ENCODE measurements at places on chromosomes 4 and X.

DNA sequence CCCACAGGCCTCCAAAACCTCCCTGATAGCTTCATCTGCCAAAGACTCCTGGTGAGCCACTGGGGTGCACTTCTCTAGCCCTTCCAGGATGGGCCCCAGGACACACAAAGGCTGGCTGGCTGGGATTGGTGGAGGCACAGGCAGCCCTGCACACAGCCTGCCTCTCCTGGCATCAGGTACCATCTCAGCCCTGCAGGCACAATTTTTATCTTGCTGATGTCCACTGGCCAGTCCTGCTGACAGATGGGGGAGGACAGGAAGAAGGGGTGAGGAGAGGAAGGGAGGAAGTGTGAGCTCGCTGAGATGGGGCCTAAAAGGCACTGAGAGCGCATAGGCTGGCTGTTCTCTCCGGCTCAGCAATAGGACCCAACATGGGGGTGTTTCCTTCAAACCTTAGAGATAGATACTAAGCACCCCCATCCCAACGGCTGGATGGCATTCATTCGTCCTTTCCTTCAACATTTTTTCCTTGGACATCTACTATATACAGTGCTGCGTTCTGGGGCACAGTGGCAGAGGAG lies 92.7 kb downstream of the PJA1 start:
- no peak for DNase-seq

DNA sequence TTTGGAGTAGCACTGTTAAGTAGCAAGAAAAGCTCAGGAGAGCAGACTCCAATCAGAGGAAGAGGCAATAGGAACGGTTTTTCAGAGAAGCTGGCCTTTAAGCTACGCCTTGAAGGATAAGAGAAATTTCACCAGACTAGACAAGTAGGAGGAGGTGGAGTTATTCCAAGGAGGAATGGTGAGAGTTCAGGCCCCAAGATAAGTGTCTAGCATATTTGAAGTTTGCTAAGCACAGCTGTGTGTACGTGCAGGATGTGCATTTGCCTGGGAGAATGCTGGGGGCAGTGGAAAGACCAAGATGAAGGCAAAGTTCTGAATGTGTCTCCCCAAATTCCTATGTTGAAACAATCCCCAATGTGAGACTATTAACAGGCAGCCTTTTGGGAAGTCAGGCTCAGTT lies 91.6 kb downstream of the SOWAHB start:
- no peak for DNase-seq

GRCh38 chrX:42289492-42290385 lies 366.4 kb upstream of the CASK start:
- DNase-seq, result no peak

DNA sequence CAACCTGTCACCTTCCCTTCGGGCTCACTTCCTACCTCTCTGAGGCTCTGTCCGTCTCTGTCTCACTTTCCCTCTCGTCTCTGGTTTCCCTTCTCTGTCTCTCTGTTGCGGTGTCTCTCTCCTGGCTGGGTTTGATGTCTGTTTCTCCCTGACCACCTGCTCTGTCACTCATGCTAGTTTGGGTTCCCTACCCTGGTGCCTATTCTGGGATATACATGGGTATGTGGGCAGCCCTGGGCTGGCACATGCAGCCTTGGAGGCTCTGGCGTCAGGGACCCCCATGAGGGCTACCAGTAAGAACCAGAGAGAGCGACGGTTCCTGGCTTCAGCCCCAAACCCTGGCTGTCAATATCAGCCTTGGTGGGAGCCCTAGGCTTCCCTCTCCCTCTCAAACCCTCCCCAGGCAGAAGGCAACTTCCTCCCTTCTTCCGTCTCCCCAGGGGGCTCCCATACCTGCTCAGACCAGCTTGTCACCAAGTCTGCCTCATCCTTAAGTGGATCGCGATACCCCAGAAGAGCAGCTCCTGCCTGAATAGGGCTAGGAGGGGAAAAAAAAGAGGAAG lies 314 bp downstream of the DNASE1L1 start:
- no peak for DNase-seq

- DNase-seq, result peak; percentile 62
Measured at GRCh38 chr4:110005461-110006056, 92.9 kb downstream of the EGF start.

DNA sequence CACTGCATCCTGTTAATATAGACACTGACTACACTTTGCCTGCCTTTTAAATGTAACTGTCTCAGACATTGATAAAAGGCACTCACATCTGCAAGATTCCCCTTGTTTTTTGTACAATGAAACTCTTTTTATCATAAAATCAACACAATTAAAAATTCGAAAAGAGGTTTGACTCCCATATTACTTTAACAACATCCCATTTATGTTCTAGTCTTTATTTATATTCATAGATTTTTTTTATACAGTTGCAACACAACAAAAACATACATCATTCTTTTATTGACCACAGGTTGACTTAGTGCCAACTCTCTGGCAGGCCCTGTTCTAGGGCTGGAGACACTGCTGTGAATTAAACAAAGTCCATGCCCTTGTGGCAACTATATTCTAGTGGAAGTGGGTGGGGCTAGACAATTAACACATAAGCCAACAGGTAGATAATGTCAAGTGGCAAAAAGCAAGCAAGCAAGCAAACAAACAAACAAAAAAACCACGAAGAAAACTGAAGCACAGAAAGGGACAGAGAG lies 36.8 kb downstream of the ANK2 start:
- no peak for DNase-seq

DNA sequence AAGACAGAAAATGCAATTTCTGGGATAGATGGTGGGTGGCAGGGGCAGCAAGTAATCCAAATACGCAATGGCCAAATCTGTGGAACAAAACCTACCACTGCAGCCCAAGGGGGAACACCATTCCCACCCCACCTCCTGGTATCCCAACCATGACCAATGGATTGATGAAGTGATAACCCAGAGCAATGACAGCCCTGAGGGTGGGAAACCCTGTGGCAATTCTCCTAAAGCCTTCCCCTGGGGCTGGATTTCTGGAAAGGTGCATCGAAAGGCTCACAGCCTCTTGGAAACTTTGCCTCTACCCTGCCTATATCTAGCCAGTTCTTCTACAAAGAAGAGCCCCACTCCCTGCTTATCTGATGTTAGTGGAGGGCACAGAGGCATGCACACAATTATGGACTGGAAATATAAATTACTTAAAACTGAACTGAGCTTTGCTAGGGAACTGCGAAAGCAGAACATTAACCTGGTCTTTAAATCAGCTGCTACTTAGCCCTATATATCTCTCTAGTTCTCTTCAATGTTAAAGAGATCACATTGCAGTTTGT lies 59.9 kb upstream of the TXK start:
- DNase-seq, result no peak

DNA sequence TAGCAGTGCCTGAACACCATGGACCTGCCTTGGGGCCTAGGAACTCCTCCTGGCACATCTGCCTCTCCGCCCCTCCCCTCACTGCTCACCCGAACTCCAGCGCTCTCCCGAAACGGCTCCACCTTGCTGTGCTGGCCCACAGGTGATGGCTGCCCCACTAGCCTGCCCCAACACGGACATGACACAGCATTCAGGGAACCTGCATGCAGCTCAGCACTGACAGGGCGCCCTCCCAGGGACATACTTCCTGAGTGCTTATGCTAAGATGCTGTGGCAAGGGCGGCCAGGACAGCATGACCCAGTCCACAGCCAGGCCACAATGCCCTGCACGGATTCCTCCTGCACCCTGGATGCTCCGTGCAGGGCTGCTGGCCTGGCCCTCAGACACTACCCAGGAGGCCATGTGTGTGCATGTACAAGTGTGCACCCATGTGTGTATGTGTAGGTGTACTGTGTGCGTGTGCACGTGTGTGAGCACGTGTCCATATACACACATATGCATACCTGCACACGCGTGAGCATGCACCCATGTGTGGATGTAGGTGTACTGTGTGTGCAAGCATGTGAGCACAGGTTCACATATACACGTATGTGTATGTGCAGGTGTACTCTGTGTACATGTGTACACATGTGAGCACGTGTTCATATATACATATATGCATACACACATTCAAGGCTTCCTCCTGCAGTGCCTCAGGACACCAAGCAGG lies 6.0 kb downstream of the TMEM271 start:
- DNase-seq, result no peak

GRCh38 chr4:108168671-108169523 lies at the start of gene LEF1:
LEF1 (minus strand) TSS chr4:108168932; CDS start chr4:108167767, 1,165 bp downstream.
- DNase-seq, result peak; percentile 16

DNA sequence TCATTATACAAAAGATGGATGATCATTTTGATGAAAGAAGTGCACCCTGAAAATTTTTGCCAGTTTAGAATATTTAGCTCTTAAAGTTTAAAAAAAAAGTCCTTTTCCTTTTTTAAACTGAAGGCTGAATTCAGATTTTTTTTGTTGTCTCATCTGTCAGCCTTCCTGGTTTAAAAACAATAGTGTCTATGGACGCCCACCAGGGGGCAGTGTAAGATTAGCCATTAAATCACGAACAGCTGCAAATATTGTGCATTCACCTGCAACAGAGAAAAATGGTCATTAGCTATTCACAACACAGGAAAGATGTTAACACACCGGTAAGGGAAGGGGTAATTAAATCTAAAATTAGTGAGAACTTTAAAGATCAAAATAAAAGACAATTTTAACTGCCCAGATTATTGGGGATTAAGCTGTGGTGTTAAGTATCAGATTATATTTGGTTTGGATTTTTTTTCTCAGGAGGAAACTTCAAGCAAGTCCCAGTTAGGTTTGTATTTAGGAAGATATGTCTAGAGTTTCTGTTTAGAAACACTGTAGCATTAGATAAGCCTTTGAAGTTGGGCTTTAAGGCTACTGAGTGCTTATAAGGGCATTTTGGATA lies 4.4 kb upstream of the CXorf38 start:
- peak; percentile 84 for DNase-seq

DNA sequence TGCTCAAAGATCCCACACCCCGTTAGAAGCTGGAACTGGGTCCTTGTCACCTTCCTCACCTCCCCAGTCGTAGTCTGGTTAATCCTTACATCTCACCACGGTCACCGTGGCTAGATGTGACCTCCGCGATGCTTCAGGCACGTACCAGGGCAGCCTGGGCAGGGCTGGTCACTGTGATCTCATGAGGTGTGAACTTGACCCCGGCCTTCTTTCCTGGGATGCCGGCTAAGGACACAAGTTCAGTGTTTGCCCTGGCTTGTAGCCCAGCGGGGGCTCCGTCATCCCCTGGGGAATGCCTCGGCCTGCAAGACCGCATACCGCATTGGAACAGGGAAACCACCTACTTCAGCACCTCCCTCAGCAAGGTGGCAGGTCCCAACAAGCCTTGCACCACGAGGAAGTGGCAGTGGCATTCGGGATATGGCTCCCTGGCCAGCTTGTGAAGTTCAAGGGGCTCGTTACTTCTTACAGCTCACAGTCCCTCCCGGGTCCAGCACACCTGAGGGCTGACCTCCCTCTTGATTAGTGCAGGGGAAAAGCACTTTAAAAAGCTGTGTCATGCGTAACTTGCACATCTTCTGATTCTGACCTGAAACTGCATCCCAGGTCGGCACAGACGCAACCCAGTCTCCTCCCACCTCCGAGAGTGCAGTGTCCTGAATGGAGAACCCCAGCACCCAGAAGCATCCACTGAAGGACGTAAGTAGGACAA lies 25.9 kb downstream of the NOP14 start:
- no peak for DNase-seq

DNA sequence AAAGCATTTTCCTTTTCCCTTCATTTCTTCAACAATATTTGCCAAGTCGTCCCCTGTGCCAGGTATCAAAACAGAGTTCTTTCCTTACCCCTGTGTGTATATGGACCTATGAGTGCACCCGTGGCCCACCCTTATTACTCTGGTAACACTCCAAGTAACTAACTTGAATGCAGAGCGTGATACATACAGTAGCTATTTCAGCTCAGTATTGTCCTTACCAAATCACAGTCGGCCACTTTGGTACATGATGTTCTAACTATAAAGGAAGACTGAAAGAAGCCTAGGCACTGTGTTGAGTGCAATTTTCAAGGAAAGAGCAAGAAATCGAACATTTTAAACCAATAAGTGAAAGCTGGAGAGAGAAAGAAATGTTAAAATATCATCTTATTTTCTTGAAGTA lies 88.4 kb downstream of the ARX start:
- no peak for DNase-seq

GRCh38 chr4:112343330-112344080 lies 46.3 kb downstream of the ALPK1 start:
- DNase-seq, result peak; percentile 97

- no peak for DNase-seq
Measured at GRCh38 chr4:71841336-71841735, 57.5 kb upstream of the GC start.

DNA sequence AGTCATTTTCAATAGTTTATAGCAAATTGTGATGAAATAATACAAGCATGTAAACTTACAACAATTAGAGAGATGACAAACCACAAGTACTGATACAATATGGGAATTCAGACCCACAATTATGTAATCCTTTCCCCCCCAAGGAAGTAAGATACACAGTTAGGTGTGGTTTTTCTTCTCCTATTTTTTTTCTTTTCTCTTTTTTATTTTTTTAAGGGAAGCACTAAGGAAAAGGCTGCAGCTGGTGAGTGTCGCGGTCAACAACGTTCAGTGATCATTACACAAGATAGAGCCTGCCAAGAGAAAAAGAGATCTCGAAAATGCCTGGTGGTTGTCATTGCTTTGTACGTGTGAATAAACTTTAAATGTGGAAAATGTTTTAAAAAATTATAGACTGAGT lies 9.8 kb downstream of the NDNF start:
- DNase-seq, result no peak

DNA sequence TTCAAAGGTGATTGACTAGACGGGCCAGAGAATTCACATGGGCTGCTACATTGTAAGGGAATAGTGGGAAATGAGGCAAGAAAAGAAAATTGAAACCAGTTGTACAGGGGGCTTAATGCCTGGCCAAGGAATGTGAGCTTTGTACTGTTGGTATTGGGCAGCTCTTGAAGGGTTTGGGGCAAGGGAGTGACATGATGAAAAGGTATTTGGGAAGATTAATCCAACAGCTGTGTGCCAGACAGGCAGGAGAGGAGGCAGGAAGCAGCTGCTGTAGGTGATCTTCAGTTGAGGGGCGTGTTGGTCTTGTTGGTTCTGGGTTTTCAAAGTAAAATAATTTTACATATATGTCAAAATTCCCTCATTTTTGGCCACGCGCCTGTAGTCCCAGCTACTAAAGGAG lies 384.5 kb upstream of the TENM3 start:
- no peak for DNase-seq

DNA sequence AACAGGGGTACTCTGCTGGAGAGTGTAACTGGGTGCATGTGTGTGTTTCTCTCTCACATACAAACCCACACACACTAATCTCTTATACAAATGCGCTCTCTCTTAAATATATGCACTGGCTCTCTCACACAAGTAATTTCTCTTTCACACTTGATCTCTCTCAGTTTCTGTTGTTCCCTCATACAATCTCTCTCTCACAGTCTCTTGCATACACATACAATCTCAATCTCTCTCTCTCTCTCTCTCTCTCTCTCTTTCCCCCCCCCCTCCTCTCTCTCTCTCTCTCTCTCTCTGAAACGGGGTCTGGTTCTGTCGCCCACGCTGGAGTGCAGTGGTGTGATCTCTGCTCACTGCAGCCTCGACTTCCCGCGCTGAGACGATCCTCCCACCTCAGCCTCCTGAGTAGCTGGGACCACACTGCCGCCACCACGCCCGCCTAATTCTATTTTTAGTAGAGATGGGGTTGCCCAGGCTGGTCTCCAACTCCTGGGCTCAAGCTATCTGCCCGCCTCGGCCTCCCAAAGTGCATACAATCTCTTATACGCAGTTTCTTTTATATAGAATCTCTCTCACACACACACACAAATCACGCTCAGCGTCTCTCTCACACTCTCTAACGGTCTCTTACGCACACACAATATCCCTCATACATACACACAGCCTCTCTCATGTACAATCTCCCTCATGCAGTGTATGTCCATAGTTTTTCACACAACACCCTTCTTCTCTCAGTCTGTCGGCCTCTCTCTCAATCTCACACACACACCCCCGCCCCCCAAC lies 518 bp upstream of the FAM241A start:
- no peak for DNase-seq

GRCh38 chrX:35380808-35381700 lies 417.1 kb upstream of the MAGEB16 start:
- DNase-seq, result peak; percentile 52
